ENCODE measurements at places on chromosomes 4 and X. TPM values are rescaled to one million over a fixed set of nuclear protein-coding genes. Genes with fewer than 3 reads are reported as not detected.

DNA sequence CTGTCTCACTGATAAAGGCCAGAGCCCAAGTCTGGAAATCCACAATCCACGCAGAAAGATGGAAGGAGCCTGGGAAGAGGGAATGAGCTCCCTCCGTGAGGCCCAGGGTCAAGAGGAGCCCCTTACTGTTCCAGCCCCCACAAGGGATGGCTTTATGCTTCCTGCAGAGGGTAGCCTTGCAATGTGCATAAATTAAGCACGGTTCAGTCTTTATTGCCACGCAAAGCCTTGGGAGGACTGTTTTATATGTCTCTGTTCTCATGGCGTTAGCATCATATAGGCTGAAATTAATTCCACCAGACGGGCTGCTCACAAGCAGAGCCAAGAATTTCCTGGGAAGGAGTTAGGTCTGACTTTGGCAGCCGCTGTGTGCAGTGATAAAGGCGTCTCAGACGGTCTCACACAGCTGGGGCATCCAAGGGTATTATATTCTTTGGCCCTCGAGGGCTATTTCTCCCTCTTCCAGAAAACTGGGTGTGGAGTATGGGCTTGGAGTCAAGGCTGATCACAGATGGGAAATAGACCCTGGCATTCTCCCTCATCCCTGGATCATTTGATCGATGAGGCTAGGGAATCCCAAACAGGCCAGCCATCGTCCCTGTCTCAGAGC, 38.5 kb downstream of the CYTL1 start:
- DNase-seq = peak; percentile 50

GRCh38 chr4:138835832-138836533, 179.6 kb upstream of the NOCT start:
- no peak for DNase-seq

- DNase-seq = no peak
Measured at GRCh38 chrX:38154818-38155217, 65.9 kb downstream of the SRPX start.

- no peak for DNase-seq
Measured at GRCh38 chrX:132750331-132751062, 207.9 kb downstream of the HS6ST2 start.

DNA sequence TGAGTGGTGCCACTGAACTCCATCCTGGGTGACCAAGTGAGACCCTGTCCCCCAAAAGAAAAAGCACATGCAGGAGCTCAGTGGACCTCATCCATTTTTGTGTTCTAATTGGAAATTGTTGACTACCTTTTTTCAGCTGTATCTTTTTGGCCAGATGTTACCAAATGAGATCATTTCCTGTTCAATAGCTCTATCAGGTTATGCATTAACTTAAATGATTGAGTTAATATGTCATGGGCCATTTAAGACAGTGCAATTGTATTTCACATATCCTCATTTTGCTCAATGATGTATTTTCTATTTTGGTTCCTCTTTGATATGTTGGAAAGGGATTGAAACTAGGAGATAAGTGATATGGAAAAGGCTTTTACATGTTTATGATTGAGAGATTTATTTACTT, 26.2 kb upstream of the RHOH start:
- DNase-seq = no peak

GLRB gene
- total RNA-seq = 1.8 TPM

- no peak for DNase-seq
Measured at GRCh38 chr4:2450394-2451035, 18.4 kb upstream of the RNF4 start.

GRCh38 chrX:22097012-22097694, 65.0 kb downstream of the PHEX start:
- DNase-seq = no peak

IDS gene
- 100 TPM for total RNA-seq

DNA sequence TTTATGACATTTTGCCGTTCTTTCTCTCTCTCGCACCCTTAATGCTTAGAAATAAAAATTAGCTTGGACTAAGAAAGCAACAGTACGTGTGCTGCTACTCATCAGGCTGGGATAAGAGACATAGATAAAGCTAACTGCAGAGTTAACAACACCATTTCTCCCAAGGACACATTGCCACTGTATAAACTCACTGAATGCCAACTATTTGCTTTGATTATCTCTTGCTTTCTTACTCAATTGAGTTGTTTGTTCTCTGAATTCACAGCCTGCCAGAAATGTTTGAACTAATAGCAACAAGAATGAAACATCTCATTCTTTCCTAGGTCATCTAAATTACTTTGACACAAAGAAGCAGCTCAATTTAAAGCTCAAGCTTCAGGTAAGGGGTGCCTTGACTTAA, 34.6 kb downstream of the F8 start:
- no peak for DNase-seq

- peak; percentile 63 for DNase-seq
Measured at GRCh38 chr4:56424697-56425514, 10.5 kb downstream of the PPAT start.

ABCB7 gene
- total RNA-seq = 41.3 TPM

GRCh38 chr4:86554646-86555045, 39.5 kb upstream of the PTPN13 start:
- DNase-seq = no peak

DNA sequence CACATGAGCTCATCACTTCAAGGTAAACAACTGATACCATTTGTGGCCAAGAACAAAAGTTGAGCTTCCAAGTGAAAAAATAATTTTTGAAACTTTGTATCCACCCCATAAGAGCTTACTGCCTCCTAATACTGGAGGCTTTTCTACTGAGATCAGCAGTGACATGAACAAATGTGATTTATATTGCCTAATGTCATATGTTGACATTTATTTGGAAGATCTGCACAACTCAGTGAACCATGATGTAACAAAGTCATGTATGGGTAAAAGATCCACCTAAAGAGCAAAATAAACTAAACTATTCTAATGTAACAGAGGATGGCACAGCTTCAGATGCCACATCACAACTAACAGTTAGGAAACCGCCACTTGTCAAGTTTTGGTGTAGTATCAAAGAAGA, 65.8 kb downstream of the AFAP1 start:
- no peak for DNase-seq

DNA sequence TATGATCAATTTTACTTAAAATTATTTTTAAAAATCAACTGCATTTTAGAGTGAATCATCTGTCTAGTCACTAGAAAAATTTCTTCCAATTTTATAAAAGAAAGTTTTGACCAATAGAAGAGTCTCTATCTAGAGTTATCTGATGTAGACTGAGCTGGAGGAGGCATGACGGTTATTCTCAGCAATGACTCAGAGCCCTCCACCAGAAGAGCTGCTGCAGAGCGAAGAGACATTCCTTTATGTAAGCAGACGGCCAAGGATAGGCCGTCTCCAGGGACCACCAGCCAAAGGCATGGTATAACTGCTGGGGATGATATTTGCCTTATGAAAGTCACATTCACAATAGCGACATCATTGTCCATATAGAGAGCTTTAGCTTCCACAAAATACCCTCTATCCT, 23.0 kb downstream of the LDB2 start:
- DNase-seq = no peak

NAP1L2 gene
- 0.46 TPM for total RNA-seq

- DNase-seq = peak; percentile 31
Measured at GRCh38 chr4:150283689-150284088, 205.4 kb downstream of the DCLK2 start.

- no peak for DNase-seq
Measured at GRCh38 chr4:21535898-21536297, 412.7 kb downstream of the KCNIP4 start.

DNA sequence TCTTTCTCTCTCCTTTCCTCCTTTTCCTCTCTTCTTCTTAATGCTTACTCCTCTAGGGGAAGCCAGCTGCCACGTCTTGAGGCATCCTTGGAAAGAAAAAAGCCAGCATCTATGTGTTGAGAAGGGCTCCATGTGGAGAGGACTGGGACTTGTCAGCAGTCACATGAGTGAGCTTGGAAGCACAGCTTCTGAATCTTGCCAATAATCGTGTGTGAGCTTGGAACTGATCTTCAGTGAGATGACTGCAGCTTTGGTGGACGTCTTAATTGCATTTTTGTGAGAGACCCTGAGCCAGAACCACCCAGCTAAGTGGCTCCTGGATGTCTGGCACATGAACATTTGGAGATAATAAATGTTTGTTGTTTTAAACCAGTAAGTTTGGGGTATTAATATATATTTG, 371.7 kb downstream of the SLITRK2 start:
- peak; percentile 86 for DNase-seq

DNA sequence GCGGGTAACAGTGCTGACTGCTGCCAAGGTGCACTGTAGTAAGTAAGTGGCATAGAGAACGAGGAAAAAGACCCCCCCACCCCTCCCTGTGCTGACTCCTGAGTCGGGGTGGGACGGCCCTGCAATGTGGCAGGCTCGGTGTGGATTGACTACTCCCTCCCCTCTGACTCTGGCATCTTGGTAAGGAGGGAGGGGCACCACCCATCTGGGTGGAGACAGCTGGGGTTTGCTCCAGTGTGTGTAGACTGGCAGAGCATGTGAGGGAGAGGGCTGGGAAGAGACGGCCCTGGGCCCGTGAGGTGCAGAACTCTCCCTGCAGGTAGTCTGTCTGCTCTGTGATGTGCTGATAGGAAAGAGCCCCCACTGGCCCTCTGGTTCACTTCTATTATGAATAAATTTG, 31.0 kb downstream of the NSG1 start:
- DNase-seq = peak; percentile 14

GRCh38 chrX:65537229-65537628, 2.6 kb upstream of the LAS1L start:
- DNase-seq = no peak

- DNase-seq = no peak
Measured at GRCh38 chr4:182174979-182175378, 68.2 kb upstream of the TENM3 start.

DNA sequence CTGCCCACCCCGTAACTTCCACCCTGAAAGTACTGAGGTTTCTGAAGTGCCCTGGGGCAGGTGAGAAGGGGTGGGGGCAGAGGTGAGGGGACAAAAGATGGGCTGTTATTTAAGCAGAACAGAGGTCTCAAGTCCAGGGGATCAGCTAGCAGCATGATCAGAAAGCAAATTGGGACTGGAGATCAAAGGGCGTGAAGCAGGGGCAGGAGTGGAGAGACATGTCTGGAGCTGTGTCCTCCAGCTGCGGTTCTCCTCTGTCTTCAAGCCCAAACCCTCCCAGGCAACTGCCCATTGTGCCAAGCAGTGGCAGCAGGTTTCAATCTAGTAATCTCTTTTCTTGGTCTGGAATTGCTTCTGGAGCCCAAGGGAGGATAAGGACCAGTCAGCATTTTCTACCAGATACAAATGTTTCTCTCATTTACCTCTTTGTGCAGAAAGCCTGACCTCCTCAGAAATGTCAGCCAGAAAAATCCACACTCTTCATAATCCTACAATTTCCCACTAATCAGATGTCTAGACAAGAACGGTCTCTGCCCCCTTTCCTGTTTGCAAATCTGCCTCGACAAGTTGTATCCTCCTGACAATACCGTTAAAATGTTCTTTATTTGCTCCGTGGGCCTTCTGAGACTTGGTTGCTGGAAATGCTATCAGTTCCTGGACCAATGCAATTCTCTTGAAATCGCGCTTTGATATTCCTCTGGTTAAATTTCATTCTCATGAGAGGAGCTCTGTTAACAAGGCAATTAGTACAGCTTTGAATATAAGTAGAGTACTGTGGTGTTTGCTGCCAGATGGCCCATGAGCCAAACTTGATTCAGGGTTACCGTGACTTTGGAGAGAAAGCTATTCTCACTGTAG, 23.2 kb upstream of the RASL11B start:
- DNase-seq = no peak

CXCL11 gene
- total RNA-seq = not detected

USP17L30 gene
- not detected for total RNA-seq

- DNase-seq = no peak
Measured at GRCh38 chrX:73262991-73263390, 48.3 kb upstream of the NAP1L2 start.

ADGRG4 gene
- 0.03 TPM for total RNA-seq

- DNase-seq = no peak
Measured at GRCh38 chrX:24219320-24219719, 69.8 kb downstream of the ZFX start.

DNA sequence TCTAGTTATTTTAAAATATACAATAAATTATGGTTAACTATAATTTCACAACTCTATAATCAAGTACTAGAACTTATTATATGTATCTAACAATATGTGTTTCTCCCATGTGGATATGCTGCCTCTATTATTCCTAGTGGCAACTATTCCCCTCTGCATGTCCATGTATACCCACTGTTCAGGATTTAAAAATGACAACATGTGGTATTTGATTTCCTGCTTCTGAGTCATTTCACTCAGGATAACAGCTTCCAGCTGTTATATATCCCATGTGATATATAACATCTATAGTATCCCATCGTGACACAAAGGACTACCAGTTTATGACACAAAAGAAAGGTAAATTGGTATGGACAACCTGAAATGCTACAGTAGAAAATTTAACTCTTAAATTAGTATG, 167.4 kb upstream of the TACR3 start:
- no peak for DNase-seq

ATP1B4 gene
- not detected for total RNA-seq

Data from lung (tissue), 17 donors.